ENCODE measurements at places on chromosomes 5 and 9.

GRCh38 chr5:388266-389196 lies 54.4 kb upstream of the EXOC3 start:
- no peak for DNase-seq

GRCh38 chr9:82295181-82295580 lies 306.6 kb downstream of the SPATA31D1 start:
- no peak for DNase-seq

DNA sequence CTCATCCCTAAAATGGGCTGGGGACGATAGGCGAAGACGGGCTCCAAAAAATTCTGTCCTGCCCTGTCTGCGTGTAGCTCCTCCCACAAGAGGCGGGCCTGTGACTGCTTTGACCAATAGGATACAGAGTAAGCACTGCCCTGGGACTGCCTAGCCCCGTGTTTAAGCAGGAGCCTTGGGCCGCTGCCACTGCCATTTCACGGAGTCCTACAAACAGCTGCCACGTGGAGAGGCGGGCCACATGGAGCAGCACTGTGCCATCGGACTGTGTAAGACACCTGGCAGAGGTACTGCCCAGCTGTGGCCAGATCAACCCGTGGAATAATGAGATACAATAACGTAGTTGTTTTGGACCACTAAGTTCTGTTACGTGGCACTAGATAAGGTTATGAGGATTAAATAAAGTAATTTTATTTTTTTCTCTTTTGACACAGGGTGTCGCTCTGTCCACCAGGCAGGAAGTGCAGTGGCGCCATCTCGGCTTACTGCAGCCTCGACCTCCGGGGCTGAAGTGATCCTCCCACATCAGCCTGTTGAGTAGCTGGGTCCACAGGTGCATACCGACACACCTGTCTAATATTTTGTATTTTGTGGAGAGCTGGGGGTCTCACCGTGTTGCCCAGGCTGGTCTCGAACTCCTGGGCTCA lies 87.2 kb downstream of the LMNB1 start:
- no peak for DNase-seq

DNA sequence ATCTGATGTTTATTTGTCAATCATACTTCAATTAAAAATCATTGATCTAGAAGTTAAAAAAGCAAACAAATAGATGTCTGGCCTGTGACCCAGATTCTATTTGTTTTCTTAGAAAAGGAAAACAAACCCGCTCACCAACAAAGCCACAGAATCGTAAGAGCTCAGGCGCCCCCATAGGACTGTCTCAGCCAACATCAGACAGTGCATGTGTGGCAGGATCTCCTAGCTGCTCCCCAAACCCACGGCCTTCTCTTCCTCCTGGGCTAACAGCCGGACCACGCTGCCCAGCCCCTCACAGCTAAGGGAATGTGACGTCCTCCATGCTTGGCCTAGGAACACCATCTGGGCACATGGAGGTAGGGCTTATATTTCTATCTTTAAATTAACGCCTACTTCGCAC lies 19.4 kb downstream of the OR2Y1 start:
- no peak for DNase-seq

DNA sequence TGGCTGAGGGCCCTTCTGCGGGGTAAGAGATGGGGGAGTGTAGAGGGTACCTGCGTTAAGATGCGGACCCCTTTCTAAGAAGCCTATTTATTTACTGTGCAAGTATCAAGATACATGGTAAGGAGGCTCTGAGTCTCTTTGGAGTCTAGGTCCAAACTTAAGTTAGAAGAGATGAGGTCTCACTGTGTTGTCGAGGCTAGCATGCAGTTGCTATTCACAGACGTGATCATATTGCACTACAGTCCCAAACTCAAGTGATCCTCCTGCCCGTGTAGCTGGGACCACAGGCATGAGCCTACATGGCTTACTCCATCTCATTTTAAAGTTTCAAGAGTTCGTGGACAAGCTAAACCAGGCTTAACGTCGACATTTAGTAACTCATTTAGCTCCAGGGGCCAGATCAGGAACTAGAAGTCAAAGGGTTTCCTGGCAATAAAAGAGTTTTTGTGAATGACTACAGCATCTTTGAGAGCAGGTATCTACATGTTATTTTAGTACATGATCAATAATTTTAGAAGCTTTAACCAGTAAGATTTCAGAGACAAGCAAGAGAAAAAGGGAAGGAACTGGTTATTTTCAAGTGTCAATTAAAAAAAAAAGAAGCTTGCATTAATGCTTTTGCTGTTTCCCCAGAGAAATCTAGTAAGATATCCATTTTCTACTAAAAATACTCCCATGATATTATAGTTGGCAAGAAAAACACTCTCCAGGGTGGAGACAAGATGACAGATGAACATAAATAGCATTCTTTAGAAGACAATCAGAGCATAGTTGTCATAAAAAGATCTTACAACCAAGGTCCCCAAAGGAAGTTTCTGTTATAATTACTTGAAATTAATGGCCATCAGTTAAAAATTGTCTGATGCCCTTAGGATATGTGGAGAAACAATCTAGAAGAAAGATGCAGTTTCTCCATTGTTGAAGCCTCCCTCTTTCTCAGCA lies 141.3 kb downstream of the SCAMP1 start:
- no peak for DNase-seq

DNA sequence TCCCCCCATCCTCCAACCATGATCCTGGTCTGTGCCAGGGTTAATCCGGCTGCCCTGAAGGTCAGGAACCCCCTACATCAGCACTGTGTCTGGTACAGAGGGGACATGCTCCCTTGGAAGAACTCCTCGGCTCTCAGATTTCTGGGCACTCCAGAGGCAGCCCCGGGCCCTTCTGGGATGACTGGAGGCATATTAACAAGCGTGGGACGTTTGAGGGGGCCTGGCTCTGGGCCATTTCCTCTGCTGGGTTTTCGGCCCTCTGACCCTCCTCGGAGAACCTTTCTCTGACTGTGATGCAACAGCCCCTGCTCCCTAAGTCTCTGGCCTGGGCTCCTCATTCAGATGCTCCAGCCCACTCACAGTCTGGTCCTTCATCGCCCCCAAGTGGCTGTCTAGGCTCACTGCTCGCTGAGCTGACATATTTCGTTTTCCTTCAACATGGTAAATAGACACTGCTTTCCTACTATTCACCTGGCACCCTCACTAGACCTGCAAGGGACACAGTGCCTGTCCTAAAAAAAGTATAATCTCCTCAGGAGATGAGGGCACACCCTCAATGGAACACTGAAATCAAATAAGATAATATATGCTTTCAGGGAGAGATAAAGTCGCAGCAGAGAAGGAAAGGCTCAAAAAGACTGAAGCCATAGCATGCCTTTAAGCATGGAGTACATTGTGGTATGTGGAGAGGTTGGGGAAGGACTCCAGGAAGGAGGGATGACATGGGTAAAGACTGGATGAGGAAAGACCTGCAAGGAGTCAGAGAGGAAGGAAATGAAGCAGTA lies 404.7 kb upstream of the TRPC7 start:
- no peak for DNase-seq

DNA sequence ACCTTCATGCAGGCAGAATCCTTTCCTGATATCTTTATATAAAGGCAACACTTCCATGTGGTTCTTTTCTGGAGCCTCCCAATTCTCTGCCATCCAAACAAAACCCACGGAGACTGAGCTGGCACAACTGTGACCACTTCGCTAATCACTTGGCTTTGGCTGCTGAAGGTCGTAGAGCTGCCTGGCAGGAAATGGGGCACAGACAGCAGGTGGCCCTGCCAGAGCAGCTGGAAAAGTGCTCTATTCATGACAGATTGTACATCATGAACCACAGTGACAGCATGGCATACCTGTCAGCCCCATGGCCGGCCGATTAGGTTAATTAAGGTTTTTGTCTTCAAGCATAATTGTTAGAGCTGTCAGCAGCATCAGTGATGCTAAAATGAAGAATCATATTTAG lies 141.9 kb upstream of the ANKRD55 start:
- no peak for DNase-seq

GRCh38 chr9:11702548-11702947 lies 990.6 kb upstream of the TYRP1 start:
- no peak for DNase-seq
